Adrenal gland (tissue), 19 donors: ENCODE measurements at places on chromosomes 13 and 19.
A peak's percentile ranks its signal among the peaks of the same experiment; 100 is the strongest.

- DNase-seq, result no peak
These were observed 46.8 kb downstream of the EFNB2 start for GRCh38 chr13:106488686-106489085.

GRCh38 chr19:49216071-49216470, 58.5 kb downstream of the TRPM4 start:
- no peak for DNase-seq

DNA sequence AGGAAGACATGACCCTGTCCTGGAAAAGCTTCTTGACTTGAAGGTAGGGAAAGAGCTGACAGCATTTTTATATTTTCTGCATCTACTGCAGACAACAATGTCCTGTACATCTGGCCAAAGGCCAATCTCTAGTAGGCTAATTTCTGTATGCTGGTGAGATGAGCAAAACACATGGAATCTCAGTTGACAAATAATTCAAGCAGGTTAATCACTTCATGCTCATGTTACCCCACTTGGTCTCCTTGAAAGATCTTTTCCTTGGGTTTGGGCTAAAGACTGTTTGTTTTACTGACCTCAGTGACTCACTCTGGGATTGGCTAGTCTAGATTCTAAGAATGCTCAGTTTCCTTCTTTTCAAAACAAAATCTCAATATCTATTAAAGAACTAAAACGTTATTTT, 298.8 kb downstream of the LMO7 start:
- DNase-seq, result no peak

GRCh38 chr19:30144242-30144758, 202.3 kb downstream of the URI1 start:
- DNase-seq, result no peak

DNA sequence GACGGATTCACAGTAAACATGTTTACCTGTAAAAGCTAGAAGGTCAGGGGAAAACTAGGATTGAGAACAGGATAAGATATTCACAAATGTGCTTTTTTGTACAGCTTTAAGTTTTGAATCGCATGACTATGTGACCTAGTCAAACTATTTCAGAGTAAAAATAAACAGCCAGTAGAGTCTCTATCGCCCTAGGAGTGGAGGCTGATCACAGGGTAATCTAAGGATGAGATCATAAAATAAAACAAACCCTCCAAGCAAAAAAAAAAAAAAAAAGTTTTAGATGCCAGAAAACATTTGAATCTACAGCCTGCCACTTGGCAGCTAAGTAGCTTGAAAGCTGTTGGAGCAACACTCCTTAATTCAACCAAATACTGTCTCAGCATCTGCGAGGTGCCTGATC, 26.8 kb downstream of the ZNF350 start:
- DNase-seq, result no peak

DNA sequence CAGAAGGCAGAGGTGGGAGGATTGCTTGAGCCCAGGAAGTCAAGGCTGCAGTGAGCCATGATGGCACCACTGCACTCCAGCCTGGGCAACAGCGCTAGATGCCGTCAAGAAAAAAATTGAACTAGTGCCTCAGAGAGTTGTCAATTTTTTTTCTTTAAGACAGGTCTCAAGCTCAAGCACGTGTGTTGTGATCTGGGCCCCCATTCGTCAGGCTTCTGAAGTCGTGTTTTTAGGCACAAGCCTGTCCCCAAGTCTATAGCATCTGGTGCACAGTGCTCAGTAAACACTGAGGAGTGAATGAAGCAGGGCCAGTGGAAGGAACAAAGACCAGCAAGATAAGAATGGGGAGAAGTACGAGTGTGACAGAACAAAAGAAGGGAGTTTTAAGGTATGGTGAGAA, 23.7 kb upstream of the LAMP1 start:
- DNase-seq, result no peak

DNA sequence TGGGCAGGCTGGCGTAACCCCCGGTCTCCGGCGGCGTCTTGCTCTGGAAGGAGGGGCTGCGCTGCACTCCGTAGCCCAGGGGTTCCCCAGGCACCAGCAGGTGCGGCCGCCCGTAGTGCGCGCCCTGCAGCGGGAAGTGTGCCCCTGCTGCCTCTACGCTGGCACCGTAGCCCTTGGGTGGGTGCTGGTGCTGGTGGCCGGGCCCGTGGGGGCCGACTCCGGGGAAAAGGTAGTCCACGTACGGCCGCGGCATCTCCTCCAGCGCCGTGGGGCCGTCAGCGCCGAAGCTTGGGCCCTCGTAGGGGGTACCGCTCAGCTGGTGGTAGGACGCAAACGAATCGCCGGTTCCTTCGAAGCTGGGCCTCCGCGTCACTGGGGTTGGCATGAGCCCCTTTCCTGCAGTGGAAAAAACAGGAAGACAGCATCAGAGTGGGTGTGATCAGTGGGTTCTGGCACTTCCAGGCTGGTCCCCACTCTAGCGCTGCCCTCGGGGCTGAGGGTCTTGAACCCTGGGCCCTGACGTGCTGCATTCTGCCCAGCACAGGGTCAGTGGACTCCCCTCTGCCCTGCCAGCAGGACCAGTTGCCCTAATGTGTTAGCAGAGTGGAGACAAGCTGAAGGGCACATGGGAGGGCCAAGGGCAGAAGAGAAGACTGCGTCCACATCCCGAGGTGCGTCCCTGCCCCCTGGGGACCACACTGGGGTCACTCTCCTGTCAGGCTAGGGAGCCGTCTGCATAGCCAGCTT, 72.3 kb downstream of the LATS2 start:
- no peak for DNase-seq

DNA sequence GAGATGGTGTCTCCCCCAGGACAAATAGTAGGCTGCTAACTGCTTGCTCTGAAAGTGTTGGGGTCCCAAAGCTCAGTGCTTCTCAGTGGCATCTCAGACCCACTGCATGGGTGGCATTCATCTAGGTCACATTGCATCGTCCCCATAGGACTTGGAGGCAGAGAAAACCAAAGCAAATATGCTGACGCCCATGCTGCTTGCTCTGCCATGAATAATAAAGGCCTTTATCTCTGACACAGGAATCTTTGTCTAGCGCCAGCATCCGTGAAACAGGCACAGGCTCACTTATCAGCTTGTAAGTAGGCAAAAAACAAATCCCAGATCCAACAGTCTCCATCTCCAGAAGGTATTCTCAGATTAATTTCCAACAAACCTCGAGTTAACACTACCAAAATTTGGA, 18.9 kb upstream of the IPO5 start:
- no peak for DNase-seq

DNA sequence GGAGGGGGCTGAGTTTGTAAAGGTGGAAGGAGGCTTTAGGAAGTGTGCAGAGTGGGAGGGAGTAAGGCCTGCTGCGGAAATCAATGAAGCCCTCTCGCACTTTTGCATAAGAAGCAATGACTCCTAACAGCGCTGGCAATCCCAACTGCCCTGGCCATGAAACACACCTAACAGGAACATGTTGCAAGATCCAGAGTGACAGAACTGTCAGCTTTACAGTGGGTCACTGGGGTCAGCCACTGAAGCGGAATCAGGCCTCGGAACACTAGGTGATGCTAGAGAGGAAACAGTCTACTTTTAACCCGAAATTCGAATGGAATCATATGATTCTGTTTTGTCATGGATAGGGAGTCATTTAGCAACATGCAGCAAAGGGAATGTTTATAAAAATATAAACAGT, 54.4 kb downstream of the FGF14 start:
- DNase-seq, result no peak

DNA sequence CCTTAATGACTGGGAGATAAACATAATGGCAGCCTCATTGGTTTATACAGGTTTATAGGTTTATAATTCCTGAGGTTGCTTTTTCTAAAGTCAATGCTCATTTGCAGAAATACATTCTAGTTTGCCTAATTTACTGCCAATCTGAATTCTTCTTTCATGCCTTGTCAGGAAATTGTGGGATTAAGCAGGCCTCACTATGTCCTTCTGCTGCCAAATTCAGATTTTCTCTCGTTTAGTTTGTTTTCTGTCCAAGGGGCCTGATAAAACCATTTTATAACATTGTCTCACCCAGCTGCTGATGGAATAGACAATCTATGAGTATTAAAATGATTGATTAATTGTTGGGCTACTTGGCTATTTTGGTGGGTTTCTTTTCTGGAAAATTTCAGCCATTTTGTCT, 42.4 kb upstream of the OBI1 start:
- no peak for DNase-seq

DNA sequence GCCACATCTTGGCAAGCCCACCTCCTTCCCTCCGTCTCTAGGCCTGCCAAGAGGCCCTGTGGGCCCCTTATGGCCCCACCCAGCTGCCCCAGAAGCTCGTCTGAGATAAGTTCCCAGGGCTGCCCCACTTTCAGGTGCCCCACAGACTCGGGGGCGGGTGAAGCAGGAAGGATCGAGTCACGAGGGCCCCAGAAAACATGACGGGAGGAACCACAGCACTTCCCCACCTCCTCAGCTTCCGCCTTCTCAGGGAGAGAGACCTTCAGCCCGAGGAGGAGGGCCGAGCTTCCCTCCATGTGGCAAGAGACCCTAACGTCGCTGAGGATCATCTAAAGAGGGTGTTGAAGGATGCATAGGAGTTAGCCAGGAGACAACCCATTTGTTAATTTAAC, 4.5 kb upstream of the IL12RB1 start:
- DNase-seq, result peak; percentile 69

DNA sequence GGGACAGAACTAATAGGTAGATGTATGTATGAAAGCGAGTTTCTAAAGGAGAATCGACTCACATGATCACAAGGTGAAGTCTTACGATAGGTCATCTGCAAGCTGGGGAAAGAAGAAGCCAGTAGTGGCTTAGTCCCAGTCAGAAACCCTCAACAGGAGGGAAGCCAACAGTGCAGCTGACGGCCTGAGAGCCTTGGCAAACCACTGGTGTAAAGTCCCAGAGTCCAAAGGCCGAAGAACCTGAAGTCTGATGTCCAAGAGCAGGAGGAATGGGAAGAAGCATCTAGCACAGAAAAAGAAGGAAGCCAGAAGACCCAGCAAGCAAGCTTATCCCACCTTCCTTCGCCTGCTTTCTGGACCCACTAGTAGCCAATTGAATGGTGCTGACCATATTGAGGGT, 507.6 kb upstream of the ARGLU1 start:
- DNase-seq, result no peak

GRCh38 chr13:27541386-27541785, 78.9 kb downstream of the LNX2 start:
- DNase-seq, result no peak

- no peak for DNase-seq
These were observed 101.7 kb downstream of the TNFRSF19 start for GRCh38 chr13:23671897-23672296.

GRCh38 chr19:47598407-47599349, 10.3 kb upstream of the BICRA start:
- DNase-seq, result peak; percentile 72

DNA sequence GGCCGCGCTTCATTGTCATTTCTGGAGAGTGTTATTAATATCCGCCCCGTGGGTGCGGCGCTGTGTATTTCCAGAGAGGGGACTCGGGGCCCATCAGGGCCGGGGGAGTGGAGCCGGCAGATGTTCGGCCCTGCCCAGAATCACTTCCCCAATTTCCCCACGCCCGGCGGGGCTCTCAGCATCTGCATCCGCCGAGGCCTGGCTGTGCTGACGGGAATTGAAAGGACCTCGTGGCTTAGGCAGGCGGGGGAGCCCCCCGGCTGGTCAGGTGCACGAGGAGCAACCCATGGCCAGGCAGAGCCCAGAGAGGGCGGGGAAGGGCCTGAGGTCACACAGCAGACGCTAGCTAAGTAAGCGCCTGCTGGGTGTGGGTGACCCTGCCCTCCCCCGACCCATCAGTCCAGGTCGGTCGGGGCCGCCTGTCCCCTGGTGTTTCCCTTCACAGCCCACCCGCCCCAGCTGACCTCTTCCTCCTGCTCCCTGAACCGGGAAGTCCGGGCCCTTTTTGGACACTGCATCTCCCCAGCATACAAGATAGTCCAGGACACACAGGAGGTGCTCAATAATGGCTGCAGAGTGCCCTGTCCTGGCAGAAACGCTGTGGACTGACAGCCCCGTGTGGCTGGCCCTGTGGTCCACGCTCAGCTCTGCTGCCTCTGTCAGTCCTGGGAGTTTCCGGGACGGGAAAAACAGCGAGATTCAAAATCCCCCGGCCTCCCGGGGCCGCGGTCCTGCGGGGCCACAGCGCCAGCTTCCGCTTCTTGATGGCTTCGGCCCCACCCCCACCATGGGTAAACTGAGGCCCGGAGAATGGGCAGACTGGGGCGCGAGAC, 22.1 kb downstream of the ARID3A start:
- DNase-seq, result peak; percentile 76

DNA sequence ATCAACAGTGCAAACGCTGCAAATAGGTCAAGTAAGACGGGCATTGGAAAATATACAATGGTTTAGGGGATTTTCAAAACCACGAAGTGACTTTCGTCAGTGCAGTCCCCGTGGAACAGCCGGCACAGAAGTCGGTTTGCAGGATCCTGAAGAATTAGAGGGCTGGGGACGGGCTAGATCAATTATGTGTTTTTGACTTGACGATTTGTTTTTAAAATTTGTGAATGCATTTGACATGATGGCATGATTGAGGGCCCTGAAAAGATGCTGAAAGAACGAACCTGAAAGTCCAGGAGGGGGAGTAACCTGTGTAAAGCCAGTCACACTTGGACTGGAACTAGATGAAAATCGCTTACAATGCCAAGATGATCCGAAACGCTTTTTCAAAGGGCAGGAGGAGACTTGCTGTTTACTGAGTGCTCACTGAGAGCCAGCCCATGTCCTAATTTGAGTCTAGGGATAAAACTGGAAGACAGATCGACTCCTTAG, 8.9 kb upstream of the DGKH start:
- no peak for DNase-seq

DNA sequence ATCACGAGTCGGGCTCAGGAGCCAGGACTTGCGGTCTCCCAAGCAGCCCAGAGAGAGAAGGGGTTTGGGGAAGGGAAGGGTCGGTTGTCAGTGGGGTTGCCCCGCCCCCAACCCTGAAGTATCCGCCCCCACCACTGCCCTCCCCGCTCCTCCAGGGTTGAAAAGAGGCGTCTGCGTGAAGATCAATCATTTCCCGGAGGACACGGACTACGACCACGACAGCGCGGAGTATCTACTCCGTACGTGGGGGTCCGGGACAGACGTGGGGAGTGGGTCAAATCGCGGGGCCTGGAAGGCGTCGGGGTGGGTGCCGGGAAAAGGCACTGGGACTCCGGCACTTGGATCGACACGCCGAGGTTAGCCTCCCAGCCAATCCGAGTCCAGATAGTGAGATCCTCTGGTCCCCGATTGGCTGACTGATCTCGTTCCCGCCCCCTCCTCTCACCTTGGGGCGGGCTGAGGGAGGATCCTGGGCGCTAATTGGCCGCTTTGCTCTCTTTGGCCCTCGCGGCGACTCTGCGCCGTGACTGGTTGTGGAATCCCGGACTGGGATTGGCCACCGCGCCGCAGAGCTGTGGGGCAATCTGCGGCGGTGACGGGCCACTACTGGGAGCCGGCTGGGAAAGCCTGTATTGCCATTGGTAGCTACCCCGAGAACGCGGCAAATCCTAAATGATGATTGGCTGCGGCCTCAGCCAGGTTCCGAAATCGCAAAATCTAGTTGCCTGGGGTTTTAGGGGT, 13.3 kb upstream of the CACNG6 start:
- peak; percentile 31 for DNase-seq

GRCh38 chr19:1961000-1961883, 20.3 kb downstream of the CSNK1G2 start:
- no peak for DNase-seq
